ENCODE measurements at places on chromosomes 3 and 15.

- no peak for DNase-seq
Measured at GRCh38 chr3:31815006-31815405, 166.1 kb downstream of the OSBPL10 start.

DNA sequence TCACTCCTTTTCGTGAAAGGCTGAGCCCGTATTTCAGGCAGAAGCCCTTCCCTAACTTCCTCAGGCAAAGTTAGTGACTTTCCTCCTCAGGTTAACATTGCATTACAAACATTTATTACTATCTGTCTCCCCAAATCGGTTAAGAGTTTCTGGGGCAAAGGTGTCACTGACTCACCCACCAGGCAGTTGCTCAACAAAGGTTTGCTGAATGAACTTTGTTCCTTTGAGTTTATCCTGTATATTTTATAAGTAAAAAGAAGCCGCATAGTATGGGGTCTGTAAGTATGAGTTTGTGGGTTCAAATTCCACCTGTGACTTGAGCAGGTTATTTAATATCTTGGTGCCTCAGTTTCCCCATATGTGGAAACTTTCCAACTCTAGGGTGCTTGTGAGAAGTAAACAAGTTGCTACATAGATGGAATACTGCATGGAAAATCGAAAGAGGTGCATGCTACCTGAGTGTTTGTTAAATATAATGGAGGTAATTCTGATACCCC lies 177.7 kb downstream of the THRB start:
- no peak for DNase-seq

GRCh38 chr15:22872936-22873701 lies 34.7 kb downstream of the NIPA2 start:
- peak; percentile 69 for DNase-seq

DNA sequence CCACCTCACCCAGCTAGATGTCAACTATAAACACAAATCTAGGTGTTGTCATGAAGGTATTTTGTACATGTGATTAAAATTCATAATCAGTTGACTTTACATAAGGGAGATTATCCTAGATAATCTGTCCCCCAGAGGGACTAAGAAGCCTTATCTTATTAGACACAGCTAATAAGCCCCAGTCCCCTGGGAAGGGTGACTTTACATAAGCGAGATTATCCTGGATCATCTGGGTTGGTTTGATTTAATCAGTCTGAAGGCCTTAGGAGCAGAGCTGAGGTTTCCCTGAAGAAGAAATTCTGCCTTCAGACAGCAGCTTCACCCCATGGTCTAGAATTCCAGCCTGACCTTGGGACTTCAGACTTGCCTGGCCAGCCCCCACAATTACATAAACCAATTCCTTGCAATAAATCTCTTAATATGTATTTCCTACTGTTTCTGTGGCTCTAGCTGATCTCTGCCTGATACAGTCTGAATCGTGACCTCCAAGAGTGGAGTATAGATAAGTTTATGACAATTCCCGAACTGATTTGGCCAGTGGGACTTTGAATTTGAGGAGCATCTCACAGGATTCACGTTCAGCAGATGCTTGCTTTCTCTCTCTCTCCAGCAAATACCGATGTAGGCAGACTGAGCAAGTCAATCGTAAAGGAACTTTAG lies 66.5 kb downstream of the MRPL46 start:
- no peak for DNase-seq

DNA sequence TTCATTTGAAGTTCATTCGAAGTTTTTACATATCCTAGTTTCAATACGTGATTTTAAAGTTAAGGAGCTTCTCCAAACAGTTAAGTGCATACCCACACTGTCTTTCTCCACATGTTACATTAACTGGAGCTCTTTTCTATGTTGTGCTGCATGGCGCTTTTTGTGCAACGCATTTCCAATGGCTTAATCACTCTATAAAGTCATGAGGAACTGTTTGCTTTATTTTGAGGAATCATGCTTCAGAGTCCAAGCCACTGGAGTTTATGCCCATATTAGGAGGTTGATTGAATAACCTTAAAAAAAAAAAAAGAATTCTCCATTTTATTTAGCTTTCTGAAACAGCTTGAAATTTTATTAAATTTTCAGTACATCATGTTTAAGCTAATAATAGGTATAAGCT lies 109.4 kb upstream of the MBNL1 start:
- DNase-seq = no peak

GRCh38 chr3:172096881-172097420 lies 57.6 kb downstream of the FNDC3B start:
- DNase-seq = no peak

DNA sequence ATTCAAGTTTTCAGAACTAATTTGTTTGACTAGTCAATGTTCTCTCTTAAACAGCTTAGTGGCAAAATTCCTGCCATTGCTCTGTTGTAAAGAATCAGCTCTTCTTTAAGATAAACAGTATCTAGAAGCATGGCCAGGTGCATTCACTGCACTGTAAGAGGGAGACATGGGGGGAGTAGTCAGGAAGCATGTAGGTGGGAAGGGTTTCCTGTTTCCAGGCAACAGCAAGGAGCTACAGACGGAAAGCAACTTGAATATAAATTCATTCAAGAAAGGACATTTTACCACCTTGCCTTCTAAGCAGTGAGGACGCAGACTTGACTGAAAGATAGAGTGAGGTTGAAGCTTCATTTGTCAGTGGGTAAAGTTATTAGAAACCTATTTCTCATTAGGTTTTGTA lies 55.3 kb downstream of the BBX start:
- DNase-seq = no peak

DNA sequence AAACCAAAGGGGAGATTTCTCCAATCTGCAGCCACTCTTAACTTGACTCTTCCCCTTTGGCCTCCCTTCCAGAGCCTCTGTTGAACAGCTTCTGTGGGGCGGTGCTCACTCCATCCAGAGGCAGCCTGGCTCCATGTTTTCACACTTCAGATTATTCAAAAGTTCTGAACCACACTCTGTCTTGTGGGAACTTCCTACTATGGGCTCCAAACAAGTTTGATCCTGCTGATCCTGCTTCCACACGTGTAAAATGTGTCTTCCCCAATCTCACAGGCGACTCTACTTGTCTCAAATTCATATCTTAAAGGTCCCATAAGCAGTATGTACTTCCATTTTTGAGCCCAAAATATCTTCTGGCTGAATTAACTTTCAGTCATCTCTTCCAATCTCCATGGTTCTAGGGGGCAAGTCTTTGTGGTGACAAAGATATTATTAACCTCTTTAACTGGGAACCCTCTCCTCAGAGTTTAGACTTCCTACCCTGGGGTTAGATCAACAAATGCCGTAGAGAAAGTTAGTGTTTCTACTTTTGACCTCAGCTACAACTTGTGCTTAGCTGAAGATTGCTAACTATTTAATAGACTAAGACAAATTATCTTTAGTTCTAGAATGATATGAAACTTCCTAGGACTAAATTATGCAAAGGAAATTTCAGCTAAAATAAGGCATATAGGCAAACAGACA lies 176.3 kb upstream of the BCL6 start:
- no peak for DNase-seq

GRCh38 chr3:149215515-149215914 lies 6.1 kb downstream of the CP start:
- no peak for DNase-seq

GRCh38 chr15:52717481-52717880 lies 38.3 kb upstream of the ATOSA start:
- no peak for DNase-seq

- DNase-seq = peak; percentile 78
Measured at GRCh38 chr3:126357295-126358037, at the start of gene KLF15. TSS of gene KLF15 (minus strand) at chr3:126357408. CDS start at chr3:126352922, 4,486 bp downstream.

DNA sequence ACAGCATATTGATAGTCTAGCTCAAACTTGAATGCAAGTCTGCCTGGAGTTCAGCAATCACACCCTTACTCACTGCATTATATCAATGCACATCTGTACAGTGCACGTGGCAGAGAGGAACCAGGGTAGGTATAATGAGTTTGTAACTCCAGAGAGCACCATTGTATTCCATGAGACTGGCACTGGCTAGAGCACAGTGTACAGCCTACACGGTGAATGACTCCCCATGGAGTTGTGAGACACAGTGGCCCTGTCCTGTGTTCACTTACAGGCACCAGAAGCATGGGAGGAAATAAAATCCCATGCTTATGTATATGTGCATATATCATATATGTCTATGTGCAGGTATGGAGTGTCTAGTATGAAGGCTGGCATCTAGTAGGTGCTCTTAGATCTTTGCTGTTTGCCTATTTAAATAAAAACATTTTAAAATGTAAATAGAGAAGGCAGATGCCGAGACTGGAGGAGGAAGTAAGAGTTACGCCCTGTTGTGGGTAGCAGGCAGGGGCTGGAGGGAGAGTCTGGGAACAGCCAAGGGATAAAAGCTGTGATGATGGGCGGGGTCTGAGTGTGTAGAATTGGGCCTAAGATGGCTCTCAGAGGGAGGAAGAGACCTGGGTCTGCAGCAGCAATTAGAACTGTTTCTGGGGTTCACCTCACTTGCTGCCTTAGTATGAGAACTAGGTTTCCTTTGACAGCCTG lies 360.7 kb upstream of the ICE2 start:
- DNase-seq = no peak

DNA sequence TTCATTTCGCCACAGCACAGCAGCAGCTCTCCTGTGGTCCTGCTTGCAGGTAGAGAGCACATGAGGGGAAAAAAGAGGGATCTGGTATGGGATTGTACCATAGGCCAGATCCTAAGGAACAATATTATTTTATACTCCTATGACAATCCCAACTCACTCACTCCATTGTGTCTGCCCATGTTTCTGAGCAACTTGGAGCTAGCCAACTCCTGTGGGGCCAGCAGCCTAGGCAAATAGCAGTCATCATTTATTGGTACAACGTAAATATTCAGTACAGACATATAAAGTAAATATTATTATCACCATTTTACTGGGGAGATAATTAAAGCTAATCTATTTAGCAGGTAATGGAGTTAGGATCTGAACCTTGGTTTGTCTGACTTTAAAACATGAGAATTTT lies 148.4 kb downstream of the MECOM start:
- no peak for DNase-seq

GRCh38 chr3:186476044-186476468 lies 68.1 kb downstream of the CRYGS start:
- no peak for DNase-seq

- DNase-seq = no peak
Measured at GRCh38 chr15:25240461-25241021, 198.3 kb downstream of the UBE3A start.

DNA sequence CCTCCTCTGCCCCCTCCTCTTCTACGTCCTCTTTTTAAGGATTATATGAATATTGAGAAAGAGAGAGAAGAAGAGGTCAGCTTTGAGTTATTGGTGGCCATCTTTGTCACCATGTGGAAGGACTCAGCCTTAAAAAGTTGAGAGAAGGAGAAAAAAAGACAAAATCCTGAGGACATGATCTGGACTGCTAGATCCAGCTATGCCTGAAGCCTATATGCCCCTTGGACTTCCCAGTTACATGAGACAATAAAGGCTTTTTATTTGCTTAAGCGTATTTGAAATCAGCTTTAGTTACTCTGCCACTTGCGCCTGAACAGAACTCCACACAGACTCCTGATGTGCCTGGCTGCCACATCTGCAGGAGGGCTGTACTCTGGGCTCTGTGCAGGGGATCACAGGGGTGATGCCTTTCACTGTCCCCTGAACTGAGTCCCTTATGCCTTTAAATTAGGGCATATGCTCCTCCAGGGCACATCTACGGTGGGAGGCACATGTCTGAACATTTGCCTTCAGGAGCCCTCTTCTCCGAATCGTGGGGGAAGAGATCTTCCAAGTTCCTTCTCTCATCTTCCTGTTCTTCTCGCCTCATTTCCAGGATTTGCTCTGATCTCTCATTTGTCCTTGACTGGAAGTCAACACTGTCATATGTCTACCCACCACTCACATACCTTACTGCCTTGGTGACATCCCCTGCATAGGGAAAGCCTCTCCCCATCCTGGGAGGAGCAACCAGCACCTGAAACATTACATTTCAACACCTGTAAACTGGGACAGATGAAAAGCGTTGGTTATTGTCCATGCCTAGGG lies 14.0 kb upstream of the PLA2G4E start:
- no peak for DNase-seq

All from ACHN (cell line).